ENCODE measurements at places on chromosomes 3 and 15.
A peak's percentile ranks its signal among the peaks of the same experiment; 100 is the strongest.

DNA sequence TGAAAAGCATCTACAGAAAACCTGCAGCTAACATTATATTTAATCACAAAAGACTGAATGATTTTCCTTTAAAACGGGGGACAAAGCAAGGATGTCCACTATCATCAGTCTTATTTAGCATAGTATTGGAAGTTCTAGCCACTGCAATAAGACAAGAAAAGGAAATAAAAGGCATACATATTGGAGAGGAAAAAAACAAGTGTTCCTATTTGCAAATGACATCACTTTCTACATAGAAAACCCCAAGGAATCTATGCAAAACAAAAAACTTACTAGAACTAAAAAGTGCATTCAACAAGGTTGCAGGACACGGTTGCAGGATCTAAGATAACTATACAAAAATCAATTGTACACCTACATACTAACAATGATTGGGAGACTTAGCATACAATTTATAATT is 101.6 kb upstream of the MEF2A start:
- DNase-seq, result no peak

DNA sequence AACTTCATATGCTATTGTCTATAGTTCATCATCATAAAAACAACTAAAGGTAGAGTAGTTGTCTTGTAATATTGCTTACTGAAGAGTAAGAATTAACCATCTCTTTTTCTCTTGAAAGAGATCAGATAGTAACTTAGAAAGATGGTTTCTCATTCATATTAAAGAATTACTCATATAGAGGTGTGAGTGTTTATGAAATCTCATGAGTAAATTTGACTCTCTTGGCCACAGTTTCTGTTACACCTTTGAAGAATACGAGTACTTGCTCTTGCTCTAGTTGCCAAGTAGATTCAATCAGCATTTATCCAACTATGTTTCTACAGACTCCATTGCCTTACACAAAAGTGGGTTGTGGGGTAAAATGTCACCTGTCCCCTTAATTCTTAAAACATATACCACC is 247.4 kb upstream of the MANF start:
- no peak for DNase-seq

- no peak for DNase-seq
Measured at GRCh38 chr15:23869396-23869795, 182.3 kb upstream of the NDN start.

DNA sequence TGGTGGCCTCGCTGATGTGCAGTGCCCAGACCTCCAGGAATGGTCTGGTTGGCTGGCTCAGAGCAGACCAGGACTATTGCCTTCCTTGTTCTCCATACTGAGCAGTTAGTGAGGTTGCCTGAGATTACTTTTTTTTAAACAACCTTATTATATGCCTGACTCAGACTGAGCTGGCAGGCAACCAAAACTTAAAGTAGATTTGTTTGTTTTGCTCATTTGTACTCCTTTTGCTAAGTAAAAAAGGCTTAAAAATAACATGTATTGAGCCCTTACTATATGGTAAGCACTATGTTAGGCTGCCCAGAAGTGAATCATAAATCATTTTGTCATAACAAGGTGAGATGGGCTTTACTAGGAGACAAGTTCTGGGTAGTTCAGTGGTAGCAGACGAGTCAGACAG is 92.4 kb downstream of the GHSR start:
- DNase-seq, result no peak

DNA sequence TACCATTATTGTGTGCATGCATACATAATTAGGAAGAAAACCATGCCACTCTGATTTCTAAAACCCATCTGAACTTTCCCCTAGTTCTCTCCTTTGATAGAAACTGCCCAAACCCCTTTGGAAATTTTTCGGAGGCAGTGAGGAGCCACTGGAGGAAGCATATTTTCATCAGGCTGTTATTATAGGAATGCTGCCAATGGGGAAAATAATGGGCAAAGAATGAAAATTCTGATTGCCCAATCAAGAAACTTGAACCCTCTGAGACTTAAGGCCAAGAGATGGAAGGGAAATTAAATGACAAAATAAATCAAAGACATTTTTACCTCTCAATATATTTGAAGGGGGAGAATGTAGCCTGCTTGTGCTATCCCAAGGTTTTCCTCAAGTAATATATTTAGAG is 376.0 kb upstream of the PDZRN3 start:
- DNase-seq, result no peak

- no peak for DNase-seq
Measured at GRCh38 chr15:81351651-81352050, 22.4 kb downstream of the TMC3 start.

GRCh38 chr3:125434582-125435011 is 59.5 kb upstream of the ZNF148 start:
- DNase-seq, result no peak

DNA sequence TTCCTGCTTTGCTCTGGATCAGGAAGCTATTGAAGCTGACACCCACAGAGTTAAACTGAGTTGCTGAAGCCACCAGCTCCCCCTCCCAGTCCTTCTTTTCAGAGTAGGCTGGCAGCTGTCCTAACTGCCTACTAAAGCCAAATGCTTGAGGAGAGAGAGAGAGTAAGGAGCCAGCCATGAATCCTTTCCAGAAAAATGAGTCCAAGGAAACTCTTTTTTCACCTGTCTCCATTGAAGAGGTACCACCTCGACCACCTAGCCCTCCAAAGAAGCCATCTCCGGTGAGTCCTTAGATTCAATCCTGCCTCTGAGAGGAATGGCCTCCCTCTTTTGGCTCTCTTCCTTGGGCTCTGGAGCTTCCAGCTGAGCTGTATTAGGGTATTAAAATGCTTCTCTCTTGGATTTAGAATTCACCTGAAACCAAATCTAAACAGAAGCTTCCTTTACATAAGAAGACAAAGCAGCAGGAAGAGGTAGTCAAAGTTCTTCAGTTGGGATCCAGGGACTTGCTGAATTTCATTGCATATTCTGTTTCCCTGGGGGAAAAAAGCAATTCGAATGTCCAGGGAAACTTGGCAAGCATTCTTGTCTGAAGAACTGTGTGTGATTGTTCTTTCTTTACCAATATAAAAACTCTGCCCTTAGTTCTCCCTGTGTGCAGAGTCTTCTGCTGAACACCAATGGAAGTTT is at the start of gene SLC15A2:
TSS of gene SLC15A2 (plus strand) at position 101 of the 690 bp plus-strand sequence. CDS start at position 177, 76 bp downstream.
- no peak for DNase-seq

DNA sequence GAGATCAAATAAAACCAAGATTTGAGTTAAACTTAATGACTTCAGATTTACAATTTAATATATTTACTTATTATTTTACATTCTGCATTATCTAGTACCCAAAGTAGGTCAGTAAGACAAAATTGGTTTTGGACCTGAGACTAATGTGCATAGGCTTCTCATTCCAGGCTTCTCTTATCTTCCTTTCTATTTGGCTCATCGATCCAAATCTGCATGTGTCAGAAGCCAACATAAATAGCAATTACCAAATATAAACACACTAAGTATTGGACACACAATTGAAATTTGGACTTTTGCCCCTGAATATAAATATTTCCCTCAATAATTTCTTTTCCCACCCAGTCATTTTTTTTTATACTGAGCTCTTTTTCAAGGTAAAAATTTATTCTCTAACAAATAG is 290.6 kb upstream of the ARHGEF26 start:
- no peak for DNase-seq

DNA sequence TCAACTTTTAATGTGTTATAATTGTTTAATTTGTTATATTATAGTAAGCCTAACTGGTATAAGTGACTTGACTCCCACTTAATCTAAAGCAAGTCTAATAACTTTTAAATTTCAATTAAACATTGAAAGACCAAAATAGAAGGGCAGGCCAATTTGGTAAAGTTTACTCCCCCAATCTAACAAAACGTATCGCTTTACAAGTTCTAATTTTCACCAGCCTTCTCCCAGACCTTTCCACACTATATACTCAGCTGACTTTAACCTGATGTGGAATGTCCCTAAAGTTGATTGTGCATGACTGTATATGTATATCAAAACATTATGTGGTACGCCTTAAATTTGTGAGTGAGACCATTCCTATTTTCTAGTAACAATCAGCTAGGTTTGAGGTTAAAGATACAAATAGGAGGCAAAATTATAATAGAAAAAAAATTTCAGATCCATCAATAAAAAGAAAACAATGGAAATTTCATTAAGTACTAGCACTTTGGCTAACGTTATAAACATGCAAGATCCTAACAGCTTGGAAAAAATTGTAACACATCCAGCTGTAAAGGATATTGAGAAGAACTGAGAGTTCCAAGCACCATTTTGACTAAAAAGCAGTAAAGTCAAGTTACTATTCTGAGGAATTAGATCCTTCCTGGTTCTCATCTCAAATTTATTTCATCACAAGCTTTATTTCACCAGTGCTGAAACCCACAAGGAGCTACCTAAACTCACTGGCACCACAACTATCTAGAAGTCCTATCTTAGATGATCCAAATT is 199.5 kb downstream of the ERC2 start:
- no peak for DNase-seq

GRCh38 chr3:29494305-29495036 is 213.6 kb downstream of the RBMS3 start:
- DNase-seq, result no peak

DNA sequence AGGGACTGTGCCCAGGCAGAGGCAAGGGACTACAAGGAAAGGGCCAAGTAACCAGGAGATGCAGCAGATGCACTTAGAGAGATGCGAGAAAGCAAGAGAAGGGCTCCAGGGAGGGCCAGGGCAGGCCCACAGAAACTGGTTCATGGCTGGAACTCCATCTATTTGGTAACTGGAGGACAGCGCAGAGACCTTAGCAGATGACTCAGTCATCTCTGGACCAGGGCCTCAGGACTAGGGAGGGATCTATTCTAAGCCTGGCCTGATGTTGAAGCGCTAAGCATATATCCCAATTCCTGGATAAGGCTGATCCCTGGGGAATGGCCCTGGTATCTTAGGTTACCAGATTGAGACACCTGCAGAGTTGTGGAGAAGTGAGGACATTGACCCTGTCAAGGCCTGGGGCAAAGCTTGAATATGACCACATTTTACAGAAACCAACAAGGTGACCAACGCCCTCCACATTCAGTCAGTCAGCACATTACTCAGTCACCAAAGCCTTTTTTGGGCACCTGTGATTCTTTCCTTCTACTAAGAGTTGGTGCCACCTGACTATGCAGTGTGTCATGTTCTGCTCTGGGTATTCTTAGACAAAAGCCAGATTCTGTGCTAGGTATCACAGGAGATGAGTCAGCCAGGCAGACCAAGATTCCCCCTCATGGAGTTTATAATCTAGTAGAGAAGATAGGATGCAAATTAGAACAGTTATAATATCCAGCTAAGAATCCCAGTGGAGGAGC is 68.4 kb upstream of the SLCO3A1 start:
- DNase-seq, result no peak

GRCh38 chr15:100877551-100877950 is 2.1 kb upstream of the ALDH1A3 start:
- DNase-seq, result no peak

DNA sequence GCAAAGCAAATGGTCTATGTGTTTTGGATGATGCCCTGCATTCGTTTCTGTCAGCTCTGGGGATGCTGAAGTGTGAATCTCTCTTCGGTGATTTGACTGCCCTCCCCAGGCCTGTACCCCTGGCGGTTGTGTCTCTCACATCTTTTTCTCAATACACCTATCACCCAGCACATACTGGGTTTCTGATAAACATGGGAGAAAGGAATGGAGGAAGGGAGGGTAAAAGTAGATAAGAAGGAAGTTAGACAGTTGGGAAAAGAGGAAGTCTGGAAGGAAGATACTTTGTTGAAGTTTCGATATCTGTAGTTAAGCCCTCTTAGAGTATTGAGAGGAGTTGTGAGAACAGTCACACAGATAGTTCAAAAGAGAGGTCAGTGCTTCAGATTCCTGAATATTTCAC is 35.8 kb upstream of the LRTM1 start:
- DNase-seq, result no peak

DNA sequence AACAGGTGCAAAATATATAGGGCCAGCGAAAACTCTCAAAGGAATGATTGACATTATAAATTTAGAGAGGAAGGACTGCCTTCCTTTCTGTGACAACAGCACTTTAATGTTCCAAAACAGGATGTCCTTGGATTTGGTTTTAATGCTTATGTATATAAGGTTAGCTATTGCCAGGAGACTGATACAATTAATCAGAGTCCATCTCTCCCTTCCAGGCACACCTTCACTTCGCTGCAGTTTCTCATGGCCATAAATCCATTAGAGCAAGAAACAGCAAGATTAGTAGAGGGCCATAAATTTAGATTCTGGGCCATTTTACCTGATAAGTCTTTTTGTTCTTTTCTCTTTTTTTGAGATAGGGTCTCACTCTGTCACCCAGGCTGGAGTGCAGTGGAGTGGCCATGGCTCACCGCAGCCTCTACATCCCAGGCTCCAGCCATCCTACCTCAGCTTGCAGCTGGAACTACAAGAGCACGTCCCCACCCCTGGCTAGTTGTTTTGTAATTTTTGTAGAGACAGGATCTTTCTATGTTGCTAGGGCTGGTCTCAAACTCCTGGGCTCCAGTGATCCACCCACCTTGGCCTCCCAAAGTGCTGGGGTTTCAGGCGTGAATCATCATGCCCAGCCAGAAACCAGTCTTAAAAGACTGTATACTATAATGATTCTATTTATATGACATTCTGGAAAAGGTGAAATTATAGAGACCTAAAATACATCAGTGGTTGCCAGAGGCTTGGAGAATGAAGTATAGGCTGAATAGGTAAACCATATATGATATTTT is 15.7 kb upstream of the TFRC start:
- no peak for DNase-seq

GRCh38 chr3:149080011-149080698 is 6.2 kb downstream of the HLTF start:
- no peak for DNase-seq

DNA sequence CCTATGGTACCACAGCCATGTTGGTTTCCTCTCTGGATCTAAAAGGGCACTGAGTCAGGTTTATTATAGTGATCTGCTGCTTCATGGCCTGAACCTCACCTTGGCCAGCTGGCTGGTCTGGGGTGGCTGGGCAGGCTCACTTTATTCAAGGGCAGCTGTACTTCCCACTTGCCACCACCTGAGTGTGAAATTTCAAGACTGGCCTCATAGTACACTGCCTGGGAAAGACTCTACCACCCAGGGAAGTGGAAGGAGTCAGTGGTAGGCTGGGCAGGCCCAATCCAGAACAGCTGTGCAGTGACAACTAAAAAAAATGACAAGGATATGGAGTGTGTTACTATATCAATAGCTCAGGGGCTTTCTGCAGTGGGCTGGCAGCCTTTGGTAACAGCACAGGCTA is 8.8 kb downstream of the SNUPN start:
- no peak for DNase-seq

GRCh38 chr3:156443079-156443478 is 111.8 kb downstream of the SSR3 start:
- no peak for DNase-seq

GRCh38 chr15:80059786-80060355 is 395 bp downstream of the ZFAND6 start:
- DNase-seq, result peak; percentile 93

- no peak for DNase-seq
Measured at GRCh38 chr15:42359249-42359648, at the start of gene CAPN3. Gene CAPN3, plus strand, starts transcription at chr15:42359501. Its CDS starts 305 bp downstream, at chr15:42359806.

DNA sequence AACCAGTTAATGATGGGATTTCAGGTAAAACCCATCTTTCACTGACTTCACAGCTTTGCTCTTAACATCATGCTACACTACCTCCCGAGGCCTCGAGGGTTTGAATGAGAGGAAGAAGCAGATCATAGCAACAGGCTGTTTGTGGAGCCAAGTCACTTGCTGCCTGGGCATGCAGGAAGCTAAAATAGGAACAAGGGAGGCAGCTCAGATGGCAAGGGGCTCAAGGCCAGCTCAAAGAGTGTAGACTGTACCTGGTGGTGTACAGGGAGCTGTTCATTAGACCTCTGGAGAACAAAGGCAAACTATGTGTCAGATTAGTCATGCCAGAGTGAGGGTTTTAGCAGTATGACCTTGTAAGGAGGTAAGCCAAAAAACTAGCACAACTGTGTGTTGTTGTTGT is 28.8 kb downstream of the ARRDC4 start:
- no peak for DNase-seq

GRCh38 chr3:176939022-176939817 is 258.1 kb downstream of the TBL1XR1 start:
- DNase-seq, result no peak
